ENCODE measurements at places on chromosomes 5 and 9.

DNA sequence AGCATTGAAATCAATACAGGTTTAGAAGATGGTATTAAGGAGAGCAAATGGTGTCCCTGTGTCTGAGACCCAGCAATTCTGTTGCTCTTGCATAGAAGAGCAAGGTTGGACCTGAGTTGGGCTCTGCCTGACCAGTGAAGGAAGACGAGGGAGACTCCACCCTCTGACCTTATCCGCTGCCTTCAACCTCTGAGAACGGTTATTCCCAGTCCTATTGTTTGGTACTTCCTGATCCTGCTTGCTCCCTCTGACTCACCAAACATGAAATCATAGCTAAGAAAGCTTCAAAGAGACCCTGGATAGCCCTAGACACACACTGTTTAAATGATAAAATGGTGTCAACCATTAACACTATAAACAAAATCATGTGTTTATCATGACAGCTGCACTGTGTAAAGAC is 218.5 kb downstream of the PLK2 start:
- no peak for DNase-seq

DNA sequence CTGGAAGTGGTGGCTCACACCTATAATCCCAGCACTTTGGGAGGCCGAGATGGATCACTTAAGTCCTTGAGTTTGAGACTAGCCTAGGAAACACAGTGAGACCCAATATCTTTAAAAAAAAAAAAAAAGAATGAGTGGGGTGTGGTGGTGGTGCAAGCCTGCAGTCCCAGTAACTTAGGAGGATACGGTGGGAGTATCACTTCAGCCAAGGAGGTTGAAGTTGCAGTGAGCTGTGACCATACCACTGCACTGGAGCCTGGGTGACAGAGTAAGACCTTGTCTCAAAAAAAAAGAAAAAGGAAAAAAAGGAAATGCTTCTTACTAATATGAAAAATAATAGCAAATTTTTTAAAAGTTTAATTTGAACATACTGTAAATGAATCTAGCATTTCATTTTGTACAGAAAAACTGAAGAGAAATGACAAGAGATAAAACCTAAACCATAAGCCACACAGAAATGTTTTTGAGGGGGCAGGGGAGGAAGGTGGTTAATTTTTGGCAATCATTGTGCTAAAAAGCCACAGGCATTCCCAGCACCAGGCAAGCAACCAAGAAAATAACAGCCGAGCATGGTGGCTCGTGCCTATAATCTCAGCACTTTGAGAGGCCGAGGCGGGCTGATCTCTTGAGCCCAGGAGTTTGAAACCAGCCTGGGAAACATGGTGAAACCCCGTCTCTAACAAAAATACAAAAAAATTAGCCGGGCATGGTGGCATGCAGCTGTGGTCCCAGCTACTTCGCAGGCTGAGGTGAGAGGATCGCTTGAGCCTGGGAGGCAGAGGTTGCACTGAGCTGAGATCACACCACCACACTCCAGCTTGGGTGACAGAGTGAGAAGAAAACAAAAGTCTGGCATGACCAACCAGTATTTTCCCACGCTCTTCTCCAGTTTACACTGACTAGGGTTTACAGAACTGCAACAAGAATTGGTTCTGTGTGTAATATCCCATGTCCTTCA is 114.5 kb upstream of the NR5A1 start:
- DNase-seq, result no peak

- no peak for DNase-seq
These were observed 38.7 kb downstream of the PLEKHG4B start for GRCh38 chr5:130601-131131.

- no peak for DNase-seq
These were observed 102.5 kb downstream of the ST8SIA4 start for GRCh38 chr5:100800562-100800961.

DNA sequence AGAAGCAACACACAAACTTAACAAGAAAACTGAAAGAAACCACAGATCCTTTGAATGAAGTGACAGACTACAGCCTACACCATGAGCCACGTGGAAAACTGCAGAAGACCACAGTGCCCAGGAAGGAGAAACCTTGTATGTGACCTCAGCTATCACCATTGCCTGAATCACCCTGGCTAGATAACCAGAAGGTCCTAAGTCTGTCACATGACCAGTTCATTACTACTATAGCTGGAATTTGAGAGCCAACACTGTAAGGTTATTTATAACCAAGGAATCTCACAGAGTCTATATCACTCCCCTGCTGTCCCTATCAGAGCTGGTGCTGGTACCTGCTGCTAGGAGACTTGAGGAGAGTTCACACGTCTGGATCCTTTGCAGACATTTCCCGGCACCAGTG is 90.3 kb upstream of the FBXL17 start:
- no peak for DNase-seq

GRCh38 chr5:119397518-119398380 is 41.9 kb downstream of the TNFAIP8 start:
- DNase-seq, result peak; percentile 57

GRCh38 chr5:154868702-154869101 is 10.3 kb downstream of the CNOT8 start:
- no peak for DNase-seq

GRCh38 chr5:40813698-40814281 is 15.6 kb upstream of the PRKAA1 start:
- no peak for DNase-seq

DNA sequence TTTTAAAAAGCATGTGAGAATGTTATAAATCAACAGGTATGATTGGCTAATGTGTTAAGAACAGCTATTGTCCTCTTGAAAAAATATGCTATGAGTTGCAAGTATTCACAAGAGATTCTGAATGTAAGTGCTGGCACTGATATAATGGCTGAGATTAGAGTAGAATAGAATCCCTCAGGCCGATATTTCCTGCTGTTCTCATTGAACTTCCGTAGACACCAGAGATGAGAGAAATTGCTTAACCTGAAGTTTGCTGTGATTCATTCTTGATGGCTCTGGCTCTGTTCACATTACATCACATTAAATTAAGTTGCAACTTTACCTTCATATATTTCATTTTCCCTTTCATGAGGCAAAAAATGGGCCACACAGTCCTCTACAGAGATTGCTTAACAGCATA is 114.5 kb downstream of the BAAT start:
- DNase-seq, result no peak

DNA sequence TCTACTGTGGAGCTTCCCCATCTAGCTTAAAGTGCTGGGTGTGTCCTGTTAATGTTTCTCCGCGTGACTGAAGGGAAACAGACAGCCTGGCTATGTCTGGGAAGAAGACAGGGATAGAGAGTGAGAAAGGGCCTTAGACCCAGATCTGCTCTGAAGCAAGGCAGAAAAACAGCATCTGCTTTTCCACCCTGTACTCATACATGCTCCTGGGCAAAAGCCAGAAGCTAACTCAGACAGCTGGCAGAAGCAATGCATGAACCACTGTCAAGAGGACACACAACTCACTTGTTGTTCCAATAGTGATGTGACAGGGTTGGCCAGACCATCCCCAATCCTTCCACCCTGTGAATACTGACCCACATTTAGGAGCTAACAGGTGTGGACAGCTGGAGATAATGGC is 63.3 kb downstream of the DPYSL3 start:
- no peak for DNase-seq

- DNase-seq, result no peak
These were observed 196.2 kb downstream of the HSPA4 start for GRCh38 chr5:133247881-133248624.

DNA sequence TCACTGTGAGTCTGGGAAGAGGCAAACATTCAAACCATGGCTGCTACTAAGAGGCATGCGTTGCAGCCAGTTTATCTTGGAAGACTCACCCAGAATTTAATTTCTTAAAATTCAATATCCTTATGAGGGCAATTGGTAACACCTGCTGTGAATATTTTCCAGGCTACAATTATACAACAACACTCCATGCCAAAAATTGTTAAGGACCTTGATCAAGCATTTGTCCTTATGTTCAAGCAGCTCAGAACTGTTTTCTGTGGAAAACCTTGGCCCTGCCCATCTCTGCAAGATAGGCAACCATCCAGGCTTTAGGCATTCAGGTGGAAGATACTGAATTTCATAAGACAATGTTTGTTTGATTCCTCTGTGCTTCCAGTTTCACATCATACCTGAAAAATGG is 327.8 kb downstream of the FBXL7 start:
- DNase-seq, result no peak

GRCh38 chr5:126107381-126107780 is 315.8 kb upstream of the GRAMD2B start:
- DNase-seq, result no peak

- DNase-seq, result no peak
These were observed 108.8 kb upstream of the ASTN2 start for GRCh38 chr9:117523531-117524153.

- DNase-seq, result no peak
These were observed 95.1 kb upstream of the FCN2 start for GRCh38 chr9:134785325-134786108.

GRCh38 chr9:28600226-28600625 is 1026.9 kb upstream of the C9orf72 start:
- no peak for DNase-seq

DNA sequence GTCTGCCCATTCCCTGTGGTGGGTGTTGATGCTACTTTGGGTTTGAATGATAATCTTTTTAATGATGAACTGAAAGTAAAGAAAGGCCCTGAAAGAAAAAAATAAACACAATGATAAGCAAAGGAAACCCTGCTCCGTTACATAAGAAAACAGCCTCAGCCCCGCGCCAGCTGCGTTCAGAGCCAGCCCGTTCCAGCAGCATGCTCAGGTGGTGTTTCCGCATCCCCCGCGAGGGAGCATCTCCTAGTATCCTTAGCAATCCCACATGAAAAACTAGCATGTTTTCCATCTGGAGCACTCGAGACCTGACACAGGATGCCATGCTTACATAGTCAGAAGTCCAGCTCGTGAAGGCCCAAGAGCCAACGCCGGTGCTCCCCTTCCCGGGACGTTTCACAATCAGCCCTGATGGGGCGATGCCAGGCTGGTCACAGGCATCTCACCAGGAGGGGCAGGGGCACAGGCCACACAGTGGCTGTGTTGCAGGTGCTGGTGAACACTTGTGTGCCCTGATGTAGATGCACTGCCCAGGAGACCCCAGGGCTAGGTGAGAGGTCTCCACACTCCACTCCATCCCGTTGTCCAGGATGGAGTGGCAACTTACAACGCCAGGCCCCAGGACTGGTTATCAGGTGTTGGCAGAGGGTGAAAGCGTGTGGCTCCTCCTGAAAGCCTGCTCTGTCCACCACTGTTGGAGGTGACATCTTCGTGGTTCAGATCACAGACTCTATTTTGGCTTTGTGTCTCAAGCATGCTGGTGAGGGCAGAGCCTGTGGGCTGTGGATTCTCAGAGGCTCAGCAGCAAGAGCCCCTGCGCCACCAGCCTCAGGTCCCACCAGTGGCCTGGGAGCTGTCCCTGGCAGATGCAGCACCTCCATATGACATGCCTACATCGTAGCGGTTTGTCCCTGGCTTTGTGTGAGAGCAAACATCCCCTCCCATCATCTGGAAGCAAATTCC is 246.8 kb upstream of the IRX1 start:
- no peak for DNase-seq

- DNase-seq, result no peak
These were observed 16.6 kb downstream of the SV2C start for GRCh38 chr5:76099756-76100155.

DNA sequence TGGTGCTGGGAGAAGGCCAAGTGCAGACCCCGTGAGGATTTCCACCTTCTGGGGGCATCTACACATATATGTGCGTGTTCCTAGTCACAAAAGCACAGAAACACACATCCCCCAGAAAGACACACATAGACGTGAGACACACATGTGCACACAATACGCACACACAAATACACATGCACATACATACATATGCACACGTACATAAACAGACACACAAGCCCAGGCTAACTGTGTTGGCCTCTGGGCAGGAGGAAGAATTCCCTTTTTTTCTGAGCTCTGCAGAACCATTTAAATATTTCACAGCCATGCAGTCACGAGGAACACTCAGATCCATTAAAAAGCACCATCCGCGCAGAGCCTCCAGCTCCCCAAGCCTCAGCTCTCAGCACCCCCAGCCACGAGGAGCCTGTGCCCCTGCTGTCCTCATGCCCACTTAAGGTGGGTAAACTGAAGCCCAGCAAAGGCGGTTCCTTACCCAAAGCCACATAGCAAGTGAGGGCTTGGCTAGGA is 5.3 kb downstream of the NINJ1 start:
- DNase-seq, result no peak

- DNase-seq, result no peak
These were observed 215.7 kb downstream of the SEMA6A start for GRCh38 chr5:116358911-116359418.

GRCh38 chr5:132243366-132243977 is 14.0 kb upstream of the PDLIM4 start:
- no peak for DNase-seq

DNA sequence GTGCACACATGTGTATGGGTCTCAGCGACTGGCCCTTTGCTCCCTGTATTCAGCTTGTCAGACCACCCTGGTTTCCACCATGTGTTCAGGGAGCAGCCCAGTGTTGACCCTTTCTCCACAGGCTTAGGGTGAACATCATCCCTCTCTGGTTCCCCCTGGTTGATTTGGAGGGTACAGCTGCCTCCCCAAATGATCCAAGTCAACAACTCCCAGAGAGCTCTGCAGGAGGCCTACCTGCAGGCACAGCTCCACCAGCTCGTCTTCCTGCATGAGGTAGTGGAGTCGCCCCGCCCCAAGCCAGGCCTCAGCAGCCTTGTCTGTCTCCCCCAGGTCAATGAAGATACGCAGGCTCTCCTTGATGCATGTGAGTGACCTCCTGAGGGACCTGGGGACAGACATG is 50.5 kb downstream of the SH3TC2 start:
- DNase-seq, result no peak

DNA sequence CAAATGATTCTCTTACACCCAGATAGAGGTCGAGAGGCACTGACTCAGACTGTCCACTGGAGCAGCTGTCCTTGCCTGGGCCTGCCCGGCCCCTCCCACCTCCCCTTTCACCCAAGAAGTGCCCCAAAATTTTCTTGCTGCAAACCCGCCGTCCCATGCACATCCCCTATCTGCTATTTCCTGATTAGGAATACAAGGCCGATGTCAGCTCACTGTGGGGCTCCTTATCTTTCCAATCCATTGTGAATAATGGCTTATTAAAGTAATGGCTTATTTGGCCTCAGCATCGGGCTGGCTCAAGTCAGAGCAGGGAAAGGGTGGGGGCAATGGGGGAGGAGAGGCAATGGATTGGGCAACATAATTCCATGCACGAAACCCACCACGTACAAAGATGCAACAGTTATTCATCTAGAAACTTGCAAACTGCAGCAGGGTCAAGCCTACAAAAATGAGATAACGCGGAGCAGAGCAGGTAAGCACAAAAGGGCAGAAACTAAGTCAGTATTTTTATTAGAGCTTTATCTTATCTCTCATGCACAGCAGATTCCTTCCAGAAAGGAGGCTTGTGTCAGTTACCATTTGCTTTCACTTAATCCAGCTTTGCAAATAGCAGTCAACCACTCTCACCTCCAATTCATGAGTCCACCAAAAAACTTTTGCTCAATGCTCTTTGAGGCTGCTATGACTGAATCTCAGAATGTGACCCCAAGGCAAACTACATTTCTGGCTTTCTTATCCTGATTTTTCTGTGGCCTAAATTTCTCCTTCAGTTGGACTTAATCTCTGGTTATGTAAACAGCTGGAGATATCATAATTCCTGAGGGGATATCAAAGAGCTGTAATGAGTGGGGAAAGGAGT is 138.2 kb upstream of the OSMR start:
- DNase-seq, result no peak

GRCh38 chr9:4620057-4620765 is 41.9 kb upstream of the PLPP6 start:
- no peak for DNase-seq
